ENCODE measurements at places on chromosomes 4 and X. TPM values are rescaled to one million over a fixed set of nuclear protein-coding genes. Genes with fewer than 3 reads are reported as not detected.

DNA sequence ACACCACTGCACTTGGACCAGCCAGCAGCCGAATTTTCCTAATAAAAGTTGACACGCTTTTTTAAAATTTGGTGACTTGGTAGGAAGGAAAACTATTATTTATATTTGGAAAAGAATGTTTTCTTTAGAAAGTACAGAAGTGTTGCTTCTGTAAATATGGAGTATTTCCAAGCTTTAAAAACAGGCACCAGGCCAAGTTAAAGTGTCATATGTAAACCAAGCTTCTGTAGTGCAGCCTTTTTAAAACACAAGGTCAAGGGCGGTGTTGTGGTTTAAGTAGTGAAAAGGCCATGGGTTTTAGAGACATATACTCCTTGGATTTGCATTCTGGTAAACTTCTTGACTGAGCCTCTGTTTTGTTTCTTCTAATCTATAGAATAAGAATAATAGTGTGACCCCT is 62.7 kb downstream of the TRIM2 start:
- no peak for DNase-seq

DNA sequence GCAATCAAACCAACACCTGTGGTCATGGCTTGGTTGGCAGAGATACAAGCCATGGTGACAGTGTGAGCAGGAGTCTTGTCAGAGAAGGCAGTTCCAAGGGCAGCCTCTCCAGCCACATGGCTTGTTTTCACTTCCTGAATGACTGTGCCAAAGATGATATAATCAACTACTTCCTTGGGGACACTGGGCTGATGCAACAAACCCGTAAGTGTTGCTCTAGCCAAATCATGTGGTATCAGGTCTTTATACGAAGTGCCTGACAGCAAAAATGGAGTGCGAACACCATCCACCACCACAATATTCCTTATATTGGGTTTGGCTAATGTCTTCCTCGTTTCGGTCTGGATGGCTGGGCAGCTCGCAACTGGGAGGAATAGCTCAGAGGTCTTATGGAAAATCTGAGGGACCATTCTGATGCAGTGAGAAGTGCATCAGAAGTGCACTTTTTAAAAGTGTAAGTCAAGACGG is 922.0 kb downstream of the NLGN4X start:
- no peak for DNase-seq

DNA sequence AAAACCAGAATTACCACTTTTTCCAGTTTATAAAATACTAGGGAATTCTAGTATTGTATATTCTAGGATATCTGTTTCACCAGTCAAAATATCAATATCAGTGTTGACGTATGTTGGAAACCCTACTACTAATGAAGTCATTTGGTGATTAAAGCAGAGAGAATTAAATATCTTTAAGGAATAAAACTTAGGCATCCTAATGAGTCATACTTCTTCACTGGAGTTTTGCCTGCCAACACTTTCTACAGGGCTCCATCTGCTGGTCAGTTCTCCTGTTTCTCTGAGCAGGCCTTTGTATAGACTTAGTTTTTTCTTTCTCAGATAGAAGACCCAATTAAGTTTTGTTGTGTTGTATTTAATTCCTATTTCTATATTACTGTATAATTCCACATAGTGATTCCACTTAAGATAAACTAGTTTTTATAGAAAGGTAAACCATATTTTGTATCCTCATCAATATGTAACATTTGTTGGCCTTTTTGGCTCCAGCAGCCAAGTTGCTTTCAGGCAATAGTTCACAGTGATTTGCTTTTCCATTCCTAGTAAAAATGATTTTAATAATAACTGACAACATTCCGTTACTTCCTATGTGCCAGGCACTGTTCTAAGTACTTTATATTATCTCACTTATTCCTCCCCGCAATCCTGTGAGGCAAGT is 3.5 kb downstream of the AP1AR start:
- DNase-seq = peak; percentile 75

GRCh38 chr4:92303621-92304027 is at the start of gene GRID2:
GRID2 (plus strand) TSS chr4:92303966.
- DNase-seq = no peak

- no peak for DNase-seq
These were observed 142.2 kb upstream of the KCNIP4 start for GRCh38 chr4:22090661-22091351.

DNA sequence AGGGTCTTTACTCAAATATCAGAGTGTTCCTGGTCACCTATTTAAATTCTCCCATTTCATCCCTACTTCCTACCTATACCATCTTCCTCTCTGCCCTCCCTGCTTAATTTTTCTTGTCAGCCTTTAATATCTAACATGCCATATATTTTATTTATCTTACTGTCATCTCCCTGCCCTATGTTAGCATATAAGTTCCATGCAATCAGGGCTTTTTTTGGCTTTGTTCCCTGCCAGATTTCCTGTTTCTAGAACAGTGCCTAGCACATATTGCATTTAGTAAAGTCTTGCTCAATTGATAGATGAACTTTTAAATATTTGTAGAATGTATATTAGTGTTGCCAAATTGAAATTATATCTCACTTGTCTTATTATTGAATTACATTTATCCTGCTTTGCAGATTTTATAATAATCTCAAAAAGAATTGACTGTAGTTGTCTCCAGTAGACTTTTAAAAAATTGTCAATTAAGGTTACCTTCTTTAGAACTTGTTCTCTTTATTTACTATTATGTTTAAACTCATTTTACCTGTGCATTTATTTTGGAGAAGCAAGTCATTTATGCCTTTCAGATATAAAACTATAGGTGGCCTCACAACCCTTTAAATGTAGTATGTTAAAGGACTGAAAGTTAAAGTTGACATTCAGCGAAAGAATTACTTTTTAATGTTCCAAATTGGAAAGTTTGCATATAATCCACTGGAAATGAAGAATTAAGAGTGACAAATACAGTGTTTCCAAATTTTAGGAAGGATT is 108.2 kb upstream of the BMPR1B start:
- no peak for DNase-seq

- no peak for DNase-seq
These were observed 242.2 kb upstream of the GK2 start for GRCh38 chr4:79650217-79650616.

DNA sequence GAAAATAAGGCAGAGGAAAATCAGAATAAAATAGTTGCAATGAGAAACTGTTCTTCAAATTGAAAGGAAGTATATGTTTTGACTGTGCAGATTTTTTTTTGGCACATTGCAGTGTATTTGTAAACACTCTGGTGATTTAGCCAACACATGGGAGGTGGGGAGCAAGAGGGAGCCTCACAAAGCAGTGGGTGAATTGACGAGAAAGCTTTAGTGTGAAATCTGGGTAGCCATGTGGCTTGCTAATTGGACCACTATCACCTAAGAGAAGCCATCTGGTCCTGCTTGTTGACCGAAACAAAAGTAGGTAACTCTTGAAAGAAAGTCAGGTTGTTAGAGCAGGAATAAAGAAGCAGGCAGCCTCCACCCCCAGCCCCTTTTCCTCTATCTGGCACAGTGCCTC is 10.4 kb downstream of the CLCN5 start:
- DNase-seq = no peak

DNA sequence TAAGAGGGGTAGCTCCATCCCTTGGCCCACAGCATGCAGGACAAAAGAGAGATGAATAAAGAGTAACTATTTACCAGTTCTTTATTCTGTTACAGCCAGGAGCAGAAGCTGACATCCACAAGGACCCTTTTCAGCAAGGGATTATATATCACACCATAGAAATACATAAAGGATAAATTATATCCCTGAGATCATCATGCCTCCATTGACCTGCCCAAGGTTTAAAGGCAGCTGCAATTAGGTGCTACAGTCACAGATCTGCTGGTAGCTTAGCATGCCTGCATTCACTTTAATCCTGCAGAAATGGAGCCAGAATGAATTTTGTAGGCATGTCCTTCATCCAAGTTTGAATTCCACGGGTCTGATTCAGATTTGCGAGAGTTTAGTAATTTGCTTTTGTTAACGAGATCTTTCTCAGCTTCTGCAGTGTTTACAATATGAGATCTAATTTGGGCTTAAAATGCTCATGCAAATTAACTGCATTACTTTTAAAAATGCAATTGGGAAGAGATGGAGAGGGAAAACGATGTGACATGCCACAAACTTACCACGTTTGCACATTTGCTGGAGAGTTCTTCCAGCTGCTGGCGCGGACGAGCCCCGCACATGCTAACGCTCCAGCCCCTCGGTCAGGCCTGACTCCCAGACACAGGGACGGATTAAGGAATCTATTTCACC is 327.0 kb upstream of the NOCT start:
- no peak for DNase-seq

GRCh38 chr4:104826171-104826570 is 320.5 kb upstream of the TET2 start:
- no peak for DNase-seq

- no peak for DNase-seq
These were observed 70.1 kb downstream of the IL15 start for GRCh38 chr4:141706445-141706844.

DNA sequence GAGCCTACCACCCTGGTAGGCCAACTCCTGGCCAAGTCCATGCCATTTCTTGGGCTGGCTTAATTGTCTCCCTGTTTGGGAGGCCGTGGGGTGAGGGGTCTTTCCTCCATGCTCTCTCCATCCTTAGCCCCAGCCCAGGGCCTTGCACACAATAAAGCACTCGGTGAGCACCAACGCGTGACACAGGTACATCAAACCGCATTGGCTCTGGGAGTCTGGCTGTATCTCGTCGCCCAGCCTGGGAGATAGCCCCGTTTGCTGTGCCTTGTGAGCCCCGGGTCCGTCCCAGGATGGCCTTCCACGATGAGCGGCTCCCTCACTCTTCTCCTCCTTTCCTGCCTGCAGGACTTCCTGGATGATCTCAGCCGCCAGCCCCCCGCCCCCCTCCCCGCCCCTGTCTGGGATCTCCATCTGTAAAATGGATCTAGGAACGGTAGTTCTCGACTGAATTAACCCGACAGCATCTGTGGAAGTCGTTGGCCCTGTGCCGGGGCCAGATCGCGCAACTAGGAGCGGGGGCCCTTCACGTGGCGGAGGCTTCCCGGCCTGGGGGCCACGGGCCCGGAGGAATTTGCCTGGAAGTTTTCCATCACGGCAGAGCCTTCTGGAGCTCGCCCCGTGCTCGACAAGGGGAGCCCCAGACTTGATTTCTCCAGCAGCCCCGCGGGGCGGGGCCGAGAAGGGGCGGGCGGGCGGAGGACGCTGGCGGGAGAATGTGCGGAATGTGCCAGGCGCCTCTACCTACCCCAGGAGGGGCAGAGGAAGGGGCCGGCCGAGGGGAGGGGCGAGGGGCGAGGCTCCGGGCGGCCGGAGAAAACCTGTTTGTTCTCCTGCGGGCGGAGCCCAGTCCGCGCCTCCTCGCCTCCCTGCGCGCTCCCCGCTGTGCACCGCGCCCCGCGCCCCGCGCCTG is at the start of gene ZNF185:
TSS of gene ZNF185 (plus strand) at position 846 of the 910 bp plus-strand sequence. CDS start 16,423 bp downstream, outside the sequence.
- DNase-seq = no peak

- no peak for DNase-seq
These were observed 14.9 kb downstream of the VBP1 start for GRCh38 chrX:155231163-155231562.

- no peak for DNase-seq
These were observed 115.5 kb upstream of the FAM241A start for GRCh38 chr4:112029771-112030171.

- DNase-seq = no peak
These were observed 44.2 kb downstream of the DLG3 start for GRCh38 chrX:70488856-70489255.

DNA sequence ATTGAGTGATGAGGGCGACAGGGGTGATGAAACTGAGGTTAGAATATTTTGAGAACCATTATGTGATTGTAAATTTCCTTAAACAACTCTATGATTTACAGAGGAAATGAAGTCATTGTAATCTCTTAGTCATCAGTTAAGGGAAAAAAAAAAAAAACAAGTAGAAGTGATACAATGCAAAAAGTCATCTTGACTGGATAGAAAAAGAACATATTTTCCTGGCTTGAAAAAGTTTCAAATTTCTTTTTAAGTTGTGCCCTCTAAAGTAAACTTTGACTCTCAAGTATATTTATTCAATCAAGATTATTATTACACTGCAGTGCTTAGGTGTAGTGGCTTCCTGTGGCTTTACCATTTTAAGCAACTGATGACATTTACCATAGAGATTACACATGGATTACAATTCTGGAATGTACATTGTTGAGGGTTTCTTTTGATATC is 40.6 kb downstream of the GABRB1 start:
- no peak for DNase-seq

DNA sequence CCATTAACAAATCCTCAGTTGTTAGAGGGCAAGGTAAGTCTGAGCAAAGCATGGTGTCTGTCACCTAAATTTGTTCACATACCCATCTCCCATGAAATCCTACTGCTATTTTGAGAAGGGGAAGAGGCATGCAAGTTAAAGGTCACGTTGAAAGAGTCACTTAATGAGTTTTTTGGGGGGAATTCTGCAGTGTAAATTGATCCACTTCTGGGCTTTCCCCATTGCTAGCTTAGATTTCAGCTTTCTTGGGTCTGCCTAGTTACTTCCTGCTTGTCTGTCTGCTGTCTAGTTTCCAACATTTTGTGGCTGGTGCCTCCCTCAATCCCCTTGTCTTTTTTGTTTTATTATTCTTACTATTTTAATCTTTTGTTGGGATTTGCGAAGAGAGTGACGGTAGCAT is 32.0 kb downstream of the CEP135 start:
- DNase-seq = no peak

DNA sequence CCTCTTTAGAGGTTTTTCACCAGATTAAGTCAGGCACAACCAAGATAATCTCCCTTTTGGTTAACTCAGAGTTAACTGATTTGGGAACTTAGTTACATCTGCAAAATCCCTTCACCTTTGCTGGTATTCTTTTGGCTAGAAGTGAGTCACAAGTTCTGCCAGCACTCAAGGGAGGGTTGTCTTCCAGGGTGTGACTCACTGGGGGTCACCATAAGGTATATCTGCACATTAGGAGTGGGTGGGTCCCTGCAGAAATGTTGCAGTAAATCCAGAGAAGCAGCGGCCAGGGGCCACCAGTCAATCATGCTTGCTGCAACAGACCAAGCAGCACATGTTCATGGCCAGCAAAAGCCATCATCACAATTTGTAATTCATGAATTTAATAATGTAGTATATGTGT is 59.8 kb upstream of the MAML3 start:
- DNase-seq = no peak

DNA sequence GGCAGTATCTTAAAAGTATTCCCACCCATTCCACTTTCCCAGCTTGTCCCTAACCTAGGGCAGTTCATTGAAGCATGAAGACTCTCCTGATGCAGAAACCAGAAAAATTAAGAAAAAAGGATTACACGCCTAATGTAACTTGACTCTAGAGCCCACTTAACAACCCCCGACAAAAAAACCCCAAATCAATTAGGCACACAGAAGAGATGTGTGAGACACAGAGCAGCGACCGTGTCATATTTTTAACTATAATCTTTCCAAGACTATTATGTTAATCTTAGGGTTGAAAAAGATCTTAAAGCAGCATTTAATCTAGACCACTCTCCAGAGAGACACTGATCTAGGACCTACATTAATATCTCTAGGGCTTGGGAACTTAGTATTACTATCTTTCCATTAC is 1.3 kb downstream of the YTHDC1 start:
- no peak for DNase-seq

The ZFX gene
- total RNA-seq = 57.2 TPM

The BMPR1B gene
- total RNA-seq = 1.5 TPM

The RHOH gene
- total RNA-seq = 0.78 TPM

The MAGEA6 gene
- total RNA-seq = not detected

The FGG gene
- not detected for total RNA-seq

The EXOSC9 gene
- total RNA-seq = 13.5 TPM

The FGF16 gene
- 0.13 TPM for total RNA-seq

The ZIC3 gene
- not detected for total RNA-seq

The PAGE2 gene
- total RNA-seq = not detected

The TMEM35A gene
- 0.11 TPM for total RNA-seq
